BE2C (cell line): ENCODE measurements at places on chromosomes 5 and 9.

DNA sequence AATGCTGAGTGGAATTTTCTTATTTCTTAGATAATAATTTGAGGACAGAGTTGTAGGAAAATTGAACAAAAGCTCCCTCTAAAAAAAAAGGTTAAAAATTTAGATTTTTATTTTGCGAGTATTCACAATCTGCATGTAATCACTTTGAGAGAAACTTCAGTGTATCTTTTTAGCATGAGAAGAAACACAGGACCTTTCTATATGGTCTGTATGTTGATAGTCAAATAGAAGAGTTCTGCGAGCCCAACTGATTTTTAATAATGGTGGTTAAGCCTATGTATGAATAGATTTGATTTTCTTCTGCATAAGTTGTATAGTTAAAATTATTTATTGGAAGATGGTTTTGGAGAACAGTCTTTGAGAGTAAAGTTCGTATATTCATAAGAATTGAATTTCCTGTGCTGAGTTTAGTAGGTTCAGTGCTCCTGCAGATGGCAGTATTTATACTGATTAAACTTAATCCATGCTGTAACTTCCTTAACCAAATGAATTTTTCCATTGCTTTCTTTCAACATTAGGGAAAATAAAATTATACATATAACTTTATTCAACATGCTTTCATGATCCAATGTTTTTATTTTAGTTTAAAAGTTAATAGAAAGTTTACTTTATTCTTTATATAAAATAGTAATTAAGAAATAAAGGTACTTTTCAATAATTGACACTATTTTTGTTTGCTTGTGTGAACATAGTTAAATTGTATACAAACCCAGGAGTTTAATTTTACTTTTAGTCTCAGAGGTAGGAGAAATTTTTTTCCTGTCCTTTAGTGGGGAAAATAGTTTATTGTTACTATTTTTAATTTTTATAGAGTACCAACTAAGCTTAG, 19.6 kb downstream of the TCERG1 start:
- no peak for DNase-seq

DNA sequence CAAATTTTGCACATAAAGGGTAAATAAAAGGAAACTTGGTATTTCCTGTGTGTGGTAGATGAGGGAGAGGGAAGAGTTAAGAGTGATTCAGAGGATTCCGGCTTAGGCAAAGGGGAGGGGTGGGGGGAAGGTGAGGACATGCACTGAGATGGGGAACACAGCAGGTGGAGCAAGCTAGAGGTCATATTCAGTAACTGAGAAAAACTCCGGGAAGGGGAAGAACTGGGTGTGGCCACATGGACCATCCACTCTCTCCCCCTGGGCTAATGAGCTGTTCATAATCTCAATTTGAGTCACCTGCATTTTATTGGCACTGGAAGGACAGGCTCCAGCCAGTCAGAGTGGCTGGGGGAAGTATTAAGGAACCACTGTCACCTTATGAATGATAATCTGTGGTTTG, 45.1 kb upstream of the UGCG start:
- no peak for DNase-seq

- no peak for DNase-seq
Observed at GRCh38 chr9:15293804-15294316, 13.2 kb downstream of the TTC39B start.

- DNase-seq = no peak
Observed at GRCh38 chr9:114000671-114001409, 77.3 kb downstream of the AMBP start.

- DNase-seq = no peak
Observed at GRCh38 chr9:92988215-92988768, 41.0 kb downstream of the FGD3 start.

GRCh38 chr5:55994495-55994997, at the start of gene IL6ST:
TSS of gene IL6ST (minus strand) at chr5:55994963. CDS start at chr5:55976278, 18,685 bp downstream.
- no peak for DNase-seq

GRCh38 chr5:139740138-139740991, 55.2 kb upstream of the PSD2 start:
- no peak for DNase-seq

DNA sequence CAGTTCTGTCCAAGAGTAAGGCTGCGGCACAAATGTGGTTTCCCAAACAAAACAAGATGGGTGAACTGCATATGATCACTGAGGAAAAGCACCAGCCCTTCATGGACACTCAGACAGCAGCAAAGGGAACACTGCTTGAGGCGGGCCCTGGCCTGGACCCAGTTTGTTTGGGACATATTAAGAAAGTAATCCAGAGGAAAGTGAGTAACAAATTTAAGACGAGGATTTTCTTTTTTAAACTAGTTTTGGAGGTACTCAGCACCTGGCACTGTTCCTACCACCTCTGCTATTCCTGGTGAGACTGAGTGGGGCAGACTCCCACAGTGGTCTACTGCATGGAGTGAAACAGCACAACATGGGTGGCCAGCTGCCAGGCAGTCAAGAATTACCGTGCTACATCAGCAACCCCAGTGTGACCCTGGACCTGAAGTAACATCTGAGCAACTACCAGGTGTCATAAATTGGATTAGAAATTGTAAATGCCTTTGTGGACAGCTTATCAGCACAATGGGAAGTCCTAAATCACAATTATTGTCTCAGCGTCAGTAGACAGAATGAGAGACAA, 28.5 kb downstream of the P4HA2 start:
- DNase-seq = peak; percentile 35

DNA sequence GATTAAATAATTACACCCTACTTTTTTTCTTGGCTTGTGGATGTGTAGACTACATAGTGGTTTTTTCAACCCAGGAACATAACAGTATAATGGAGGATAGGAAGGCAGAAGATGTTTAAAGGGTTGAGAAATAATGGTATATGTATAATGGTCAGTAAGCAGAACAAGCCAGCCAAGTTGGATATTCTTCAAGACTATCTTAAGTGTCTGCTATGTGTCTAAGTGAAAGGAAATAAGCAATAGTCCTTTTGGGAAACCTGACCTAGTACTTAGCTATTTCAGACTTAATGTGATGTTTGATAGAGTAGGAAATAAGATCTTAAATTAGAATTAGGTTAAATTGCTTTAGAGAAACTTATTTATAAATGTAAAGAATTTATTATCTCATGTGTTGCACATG, 85.7 kb downstream of the PTPDC1 start:
- DNase-seq = no peak

DNA sequence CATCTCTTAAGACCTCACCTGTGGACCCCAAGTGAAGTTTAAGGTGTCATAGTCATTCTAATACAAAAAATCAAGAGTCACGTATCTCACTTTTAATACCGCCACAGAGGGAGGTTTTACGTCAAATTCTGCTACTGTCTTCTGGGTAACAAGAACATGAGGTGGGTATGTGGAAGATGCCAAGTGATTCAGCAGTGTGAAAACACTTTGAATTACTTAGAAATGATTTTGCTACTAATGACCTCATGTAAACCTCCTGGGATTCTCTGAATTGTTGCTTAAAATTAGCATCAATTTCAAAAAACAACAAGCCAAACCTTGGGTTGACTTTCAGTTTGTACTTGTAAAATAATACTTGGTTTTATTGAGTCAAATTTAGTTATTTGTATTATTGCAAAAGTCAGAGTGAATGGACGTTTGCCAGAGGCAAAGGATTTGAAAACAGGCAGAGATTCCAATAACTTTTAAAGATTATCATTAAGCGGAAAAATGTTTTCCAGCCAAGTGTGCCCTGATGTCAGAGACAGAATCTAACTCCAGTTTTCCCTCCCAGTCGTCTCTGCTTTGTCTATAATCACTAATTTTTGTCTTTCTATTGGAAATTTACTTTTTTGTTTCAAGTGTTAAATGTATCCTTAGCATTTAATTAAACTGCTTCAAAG, 8.8 kb downstream of the DMRT2 start:
- DNase-seq = no peak

- no peak for DNase-seq
Observed at GRCh38 chr5:92836855-92837755, 743.9 kb downstream of the NR2F1-AS1 start.

DNA sequence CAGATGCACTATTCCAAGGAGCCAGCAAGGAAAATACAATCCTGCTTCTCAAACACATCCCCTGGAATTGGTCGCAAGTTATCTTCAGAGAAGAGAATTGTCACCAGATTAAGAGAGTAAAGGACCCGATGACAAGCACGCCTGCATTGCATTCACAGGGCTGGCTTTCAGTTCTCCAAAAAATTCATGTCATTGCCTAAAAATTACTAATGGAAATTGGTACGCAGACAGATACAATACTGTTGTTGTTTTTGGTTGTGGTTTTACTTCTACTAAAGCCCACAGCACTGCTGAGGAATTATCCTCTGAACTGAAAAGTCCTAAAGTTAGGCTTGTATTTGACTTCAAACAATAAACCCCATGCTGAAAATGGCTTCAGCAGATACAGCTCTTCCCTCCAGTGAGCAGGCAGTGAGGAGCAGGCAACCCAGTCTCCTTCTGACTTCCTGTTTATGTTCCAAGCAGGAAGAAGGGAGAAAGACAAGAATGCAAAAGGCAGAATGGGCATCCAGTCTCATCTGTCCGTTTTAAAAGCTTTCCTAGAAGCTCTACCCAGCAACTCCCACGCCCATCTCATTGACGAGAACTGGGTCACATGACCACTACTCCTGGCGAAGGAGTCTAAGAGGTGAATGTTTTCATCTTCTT, 80.6 kb upstream of the ZNF366 start:
- DNase-seq = no peak

DNA sequence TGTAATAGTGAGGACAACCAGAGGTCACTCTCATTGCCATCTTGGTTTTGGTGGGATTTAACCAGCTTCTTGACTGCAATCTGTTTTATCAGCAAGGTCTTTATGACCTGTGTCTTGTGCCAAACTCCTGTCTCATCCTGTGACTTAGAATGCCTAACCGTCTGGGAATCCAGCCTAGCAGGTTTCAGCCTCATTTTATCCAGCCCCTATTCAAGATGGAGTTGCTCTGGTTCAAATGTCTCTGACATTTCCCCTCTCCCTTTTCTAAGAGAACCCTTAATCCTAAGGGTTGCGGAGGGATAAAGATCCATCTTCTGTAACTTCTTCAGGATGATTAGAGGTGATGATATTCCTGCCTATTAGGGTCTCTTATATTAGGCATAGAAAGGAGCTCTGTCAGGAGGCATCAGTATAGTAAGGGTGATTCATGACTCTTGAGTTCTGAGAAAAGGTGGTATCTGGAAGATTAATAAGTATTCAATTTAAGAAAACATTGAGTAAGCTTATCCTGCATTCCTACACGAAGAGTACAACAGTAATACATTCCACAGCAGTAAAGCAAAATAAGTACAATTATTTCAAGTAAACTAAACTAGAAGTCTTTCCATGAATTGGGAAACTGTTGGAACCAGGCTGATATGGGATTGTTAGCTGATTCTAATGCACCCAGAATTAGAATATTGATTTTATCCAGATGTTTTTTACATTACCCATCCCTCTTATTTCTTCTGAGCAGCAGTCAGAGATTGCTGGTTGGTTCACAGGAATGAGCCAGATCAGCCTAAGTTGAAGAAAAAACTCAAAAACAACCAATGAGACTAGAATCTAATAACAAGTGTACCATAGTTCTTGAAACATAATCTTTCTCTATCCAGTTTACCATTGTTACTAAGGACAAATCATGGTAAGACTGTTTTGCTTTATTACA, 39.9 kb downstream of the SHC3 start:
- no peak for DNase-seq

GRCh38 chr5:43033841-43034590, 6.1 kb downstream of the ANXA2R start:
- DNase-seq = peak; percentile 25

DNA sequence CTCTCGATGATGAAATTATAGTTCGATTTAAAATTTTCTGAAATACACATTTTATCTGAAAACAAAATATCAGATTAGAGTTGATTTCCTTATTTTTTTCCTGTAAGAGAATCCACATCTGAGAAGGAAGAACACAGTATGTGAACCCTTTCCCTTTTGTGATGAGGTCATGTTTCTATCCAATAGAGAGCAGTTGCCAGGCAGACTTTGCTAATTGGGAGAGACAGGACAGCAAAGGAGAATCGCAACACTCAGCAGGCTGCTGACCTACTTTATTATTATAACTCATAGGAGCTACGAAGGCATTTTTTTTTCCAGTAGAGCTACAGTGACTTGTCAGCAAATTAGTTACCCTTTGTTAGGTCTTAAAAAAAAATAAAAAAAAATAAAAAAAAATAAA, 242.1 kb downstream of the HCN1 start:
- peak; percentile 64 for DNase-seq

DNA sequence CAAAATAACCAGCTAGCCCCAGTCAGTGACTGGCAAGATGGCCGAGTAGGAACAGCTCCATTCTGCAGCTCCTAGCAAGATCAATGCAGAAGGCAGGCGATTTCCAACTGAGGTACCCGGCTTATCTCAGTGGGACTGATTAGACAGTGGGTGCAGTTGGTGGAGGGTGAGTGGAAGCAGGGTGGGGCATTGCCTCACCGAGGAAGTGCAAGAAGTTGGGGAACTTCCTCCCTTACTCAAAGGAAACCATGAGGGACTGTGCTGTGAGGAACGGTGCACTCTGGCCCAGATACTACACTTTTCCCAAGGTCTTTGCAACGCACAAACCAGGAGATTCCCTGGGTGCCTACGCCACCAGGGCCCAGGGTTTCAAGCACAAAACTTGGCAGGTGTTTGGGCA, 9.6 kb upstream of the BTNL8 start:
- DNase-seq = no peak

DNA sequence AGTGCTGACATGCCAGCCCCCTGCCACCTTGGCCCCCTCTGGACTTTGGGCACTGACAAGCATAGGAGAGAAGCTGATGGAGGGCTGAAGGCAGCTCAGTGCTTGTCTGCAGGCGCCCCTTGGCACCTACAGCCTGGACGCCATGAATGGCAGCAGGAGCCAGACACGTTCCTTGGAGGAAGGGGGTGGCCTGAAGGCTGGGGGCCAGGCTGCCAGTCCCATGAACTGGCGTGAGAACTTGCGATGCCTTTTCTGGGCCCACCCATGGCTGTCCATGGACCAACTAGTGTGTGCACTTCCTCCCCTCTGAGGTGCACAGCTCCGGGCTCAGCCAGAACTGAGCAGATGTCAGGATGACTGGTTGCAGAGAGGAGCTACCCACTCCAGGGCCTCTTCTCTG, 99.0 kb upstream of the RANBP6 start:
- no peak for DNase-seq

DNA sequence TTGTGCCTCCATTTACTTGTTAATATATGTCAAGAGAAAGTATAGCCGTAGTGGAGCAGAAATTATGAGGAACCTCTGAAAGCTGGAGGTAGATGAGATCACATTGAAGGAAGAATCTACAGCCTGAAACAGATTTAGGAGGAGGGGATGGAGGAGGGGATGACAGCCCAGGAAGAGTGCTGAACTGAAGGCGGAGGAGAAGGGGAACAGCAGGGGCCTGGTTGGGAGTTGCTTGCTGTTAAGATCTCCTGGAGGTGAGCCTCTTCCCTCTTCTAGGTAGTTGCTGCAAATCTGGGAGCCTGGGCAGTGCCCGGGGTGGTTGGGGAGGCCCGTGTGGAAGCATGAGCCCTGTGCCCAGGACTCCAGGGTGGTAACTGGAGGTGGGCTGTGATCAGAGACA, 111.8 kb upstream of the SEMA6A start:
- no peak for DNase-seq
